Cardiac muscle cell (in vitro differentiated cells and primary cell): ENCODE measurements at places on chromosomes 13 and 19.
A peak's percentile ranks its signal among the peaks of the same experiment; 100 is the strongest.

DNA sequence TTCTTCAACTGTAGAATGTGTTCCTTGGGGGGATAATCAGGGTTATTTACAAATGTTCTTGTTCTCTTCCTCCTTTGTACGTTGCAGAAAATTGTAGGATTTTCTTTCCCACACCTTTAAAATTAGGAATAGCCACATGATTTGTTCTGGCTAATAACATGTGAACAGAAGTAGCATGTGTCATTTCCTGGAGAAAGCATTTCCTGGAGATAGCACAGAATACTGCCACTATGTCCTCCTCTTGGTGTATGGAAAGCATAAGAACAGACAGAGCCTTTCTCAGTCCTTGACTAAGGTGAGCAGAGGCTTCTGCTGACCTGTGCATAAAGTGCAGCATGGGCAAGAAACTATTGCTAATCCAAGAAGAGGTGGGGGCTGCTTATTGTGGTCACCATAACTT lies 101.8 kb downstream of the FAM216B start:
- no peaks in the 10 kb centered on the region for H3K27me3 ChIP-seq
- DNase-seq = peak; percentile 56
- no peaks in the 10 kb centered on the region for H3K36me3 ChIP-seq
- peaks cover 3% of the 10 kb centered on the region for H3K4me1 ChIP-seq
- H3K27ac ChIP-seq = no peak overlapping the region

DNA sequence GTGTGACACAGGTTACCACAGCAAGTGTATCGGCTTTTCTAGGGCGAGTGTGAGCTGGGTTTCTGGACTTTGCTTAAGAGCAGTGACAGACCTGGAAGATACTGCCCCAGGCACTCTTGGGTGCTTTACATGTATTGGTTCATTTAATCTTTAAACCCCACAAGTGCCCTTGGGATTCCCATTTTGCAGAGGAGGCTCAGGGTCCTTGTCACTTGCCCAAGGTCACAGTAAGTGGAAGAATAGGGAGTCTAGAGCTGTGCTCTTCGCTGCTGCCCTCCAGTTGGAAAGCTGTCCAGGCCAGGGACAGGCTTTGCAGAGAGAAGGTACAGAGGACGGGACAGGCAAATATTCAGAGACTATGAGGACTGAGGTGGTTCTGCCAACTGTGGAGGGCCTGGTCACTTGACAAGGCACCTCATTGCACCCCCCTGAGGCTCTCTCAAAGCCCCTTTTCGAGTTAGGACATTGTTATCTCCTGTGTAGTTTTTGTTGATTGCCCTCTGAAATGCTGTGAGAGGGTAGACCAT lies 42.4 kb downstream of the BBC3 start:
- no peak overlapping the region for H3K4me3 ChIP-seq
- no peaks in the 10 kb centered on the region for H3K27me3 ChIP-seq
- H3K36me3 ChIP-seq = no peaks in the 10 kb centered on the region
- peak overlapping the region; percentile 79 for H3K27ac ChIP-seq
- DNase-seq = no peak
- H3K4me1 ChIP-seq = peaks cover 38% of the 10 kb centered on the region

DNA sequence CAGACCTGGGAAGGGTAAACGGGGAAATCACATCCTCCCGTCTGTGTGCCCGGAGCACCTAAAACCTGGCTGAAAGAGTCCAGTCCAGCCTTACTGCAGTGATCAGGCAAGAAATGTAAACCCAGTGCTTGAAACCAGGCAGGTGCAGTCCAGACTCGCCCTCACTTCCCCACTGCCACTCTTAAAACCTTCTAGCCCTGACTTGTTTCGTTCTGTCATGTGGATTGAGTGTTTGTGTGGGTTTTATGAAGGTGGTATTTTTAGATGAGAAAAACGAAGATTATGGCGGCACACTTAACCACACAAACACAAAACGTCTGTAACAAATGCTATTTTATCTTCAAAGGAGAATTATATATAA lies 839 bp upstream of the CKAP2 start:
- H3K36me3 ChIP-seq = no peaks in the 10 kb centered on the region
- H3K27ac ChIP-seq = no peak overlapping the region
- H3K4me1 ChIP-seq = peaks cover 14% of the 10 kb centered on the region
- no peaks in the 10 kb centered on the region for H3K27me3 ChIP-seq

DNA sequence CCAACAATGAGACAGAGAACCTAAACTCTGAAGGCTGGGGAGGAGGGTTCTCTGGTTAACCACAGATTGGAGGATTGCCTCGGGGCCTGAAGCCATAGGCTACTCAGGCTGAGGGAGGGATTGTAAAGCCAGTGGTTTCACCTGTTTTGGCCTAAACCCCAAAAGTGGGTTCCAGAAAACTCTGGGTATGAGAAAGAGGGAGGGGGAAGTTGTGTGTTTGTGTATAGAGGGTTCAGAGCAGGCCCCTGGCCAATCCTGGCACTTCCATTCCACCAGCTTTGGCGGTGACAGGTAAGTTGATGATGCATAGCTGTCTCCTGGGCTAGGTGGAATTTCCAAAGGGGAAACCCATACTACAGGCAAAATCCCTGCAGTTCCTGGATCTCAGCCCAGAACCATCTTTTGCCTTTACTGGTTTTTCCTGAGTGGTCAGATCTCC lies 13.5 kb upstream of the CCDC97 start:
- H3K36me3 ChIP-seq = peaks cover 53% of the 10 kb centered on the region
- no peak for DNase-seq
- peaks cover 58% of the 10 kb centered on the region for H3K4me1 ChIP-seq
- no peaks in the 10 kb centered on the region for H3K27me3 ChIP-seq
- H3K27ac ChIP-seq = peak overlapping the region; percentile 93

DNA sequence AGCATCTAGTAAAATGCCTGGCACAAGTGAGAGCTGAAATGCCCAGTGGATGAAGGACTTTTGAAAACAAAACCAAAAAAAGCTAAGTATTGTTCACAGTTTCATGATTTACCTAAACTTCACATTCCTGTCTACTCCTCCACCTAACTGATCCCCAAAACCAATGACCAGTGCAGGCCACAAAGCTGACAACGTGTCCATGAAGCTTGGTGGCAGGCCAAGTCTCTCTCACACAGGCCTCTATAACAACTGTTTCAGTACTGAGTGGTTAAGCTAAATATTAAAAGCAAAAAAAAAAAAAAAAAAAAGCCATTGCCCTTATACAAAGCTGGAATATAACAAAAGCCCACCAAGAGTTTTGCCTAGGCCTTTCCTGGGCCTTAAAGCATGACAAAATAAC lies 36.4 kb downstream of the STK24 start:
- H3K4me1 ChIP-seq = peaks cover 50% of the 10 kb centered on the region
- H3K36me3 ChIP-seq = no peaks in the 10 kb centered on the region
- H3K27ac ChIP-seq = no peak overlapping the region
- no peak for DNase-seq
- no peaks in the 10 kb centered on the region for H3K27me3 ChIP-seq

DNA sequence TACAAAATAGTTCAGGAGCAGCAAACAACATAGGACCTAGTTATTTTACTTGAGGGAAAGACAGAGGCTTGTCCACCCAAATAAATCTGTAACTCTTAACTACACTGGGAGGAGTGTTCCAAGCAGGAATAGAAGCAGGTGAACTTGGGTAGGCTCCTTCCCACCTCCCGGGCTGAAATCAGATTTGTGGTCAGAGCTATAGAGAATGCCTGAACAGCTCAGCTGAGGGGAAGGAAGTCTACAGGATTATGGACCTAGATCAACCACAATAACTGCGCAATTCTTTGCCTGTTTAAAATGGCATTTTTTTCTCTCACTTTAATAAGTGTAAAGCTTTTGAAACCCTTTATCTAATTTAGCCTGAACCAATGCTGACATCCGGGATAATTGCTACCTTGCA lies 73.5 kb upstream of the IRS2 start:
- H3K36me3 ChIP-seq = no peaks in the 10 kb centered on the region
- H3K4me1 ChIP-seq = no peaks in the 10 kb centered on the region
- no peak for DNase-seq
- H3K27ac ChIP-seq = no peak overlapping the region
- H3K27me3 ChIP-seq = no peaks in the 10 kb centered on the region

DNA sequence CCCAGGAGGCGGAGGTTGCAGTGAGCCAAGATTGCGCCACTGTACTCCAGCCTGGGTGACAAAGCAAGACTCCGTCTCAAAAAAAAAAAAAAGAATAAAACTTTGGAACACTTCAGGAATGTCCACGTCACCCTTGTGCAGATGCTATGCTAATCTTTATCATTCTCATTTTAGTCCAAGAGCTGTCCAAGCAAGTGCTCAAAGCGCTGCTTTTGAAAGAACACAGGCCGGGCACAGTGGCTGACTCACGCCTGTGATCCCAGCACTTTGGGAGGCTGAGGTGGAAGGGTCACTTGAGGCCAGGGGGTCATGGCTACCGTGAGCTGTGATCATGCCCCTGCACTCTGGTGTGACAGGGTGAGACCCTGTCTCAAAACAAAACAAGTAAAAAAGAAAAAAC lies 11.1 kb upstream of the UQCR11 start:
- H3K27ac ChIP-seq = no peak overlapping the region
- H3K36me3 ChIP-seq = peaks cover 34% of the 10 kb centered on the region
- H3K4me1 ChIP-seq = no peaks in the 10 kb centered on the region
- peak; percentile 82 for DNase-seq
- H3K4me3 ChIP-seq = no peak overlapping the region

GRCh38 chr19:46009530-46010510 lies 13.0 kb downstream of the PGLYRP1 start:
- H3K36me3 ChIP-seq = no peaks in the 10 kb centered on the region
- no peak overlapping the region for H3K4me3 ChIP-seq
- no peaks in the 10 kb centered on the region for H3K4me1 ChIP-seq
- peak; percentile 71 for DNase-seq

DNA sequence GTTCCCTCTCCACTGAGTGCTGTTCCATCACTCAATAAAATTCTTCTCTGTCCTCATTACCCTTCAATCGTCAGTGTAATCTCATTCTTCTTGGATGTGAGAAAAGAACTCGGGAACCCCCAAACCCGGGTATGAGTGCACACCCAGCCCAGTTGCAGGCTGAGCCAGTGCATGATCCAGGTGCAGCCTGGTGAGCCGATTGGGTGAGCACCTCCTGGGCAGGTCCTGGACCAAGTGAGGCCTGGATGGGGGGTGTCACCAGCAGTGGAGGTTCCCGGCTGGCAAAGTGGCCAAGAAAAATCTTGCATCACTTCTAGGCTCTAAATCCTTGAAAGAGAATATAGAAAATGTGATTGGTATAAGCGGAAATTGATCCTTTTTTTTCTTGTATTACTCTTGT lies 878.8 kb upstream of the KLHL1 start:
- no peaks in the 10 kb centered on the region for H3K36me3 ChIP-seq
- H3K4me3 ChIP-seq = no peak overlapping the region
- no peaks in the 10 kb centered on the region for H3K4me1 ChIP-seq
- DNase-seq = no peak

GRCh38 chr13:102183509-102184182 lies 218.2 kb downstream of the FGF14 start:
- H3K27me3 ChIP-seq = no peaks in the 10 kb centered on the region
- H3K4me3 ChIP-seq = no peak overlapping the region
- no peaks in the 10 kb centered on the region for H3K36me3 ChIP-seq

DNA sequence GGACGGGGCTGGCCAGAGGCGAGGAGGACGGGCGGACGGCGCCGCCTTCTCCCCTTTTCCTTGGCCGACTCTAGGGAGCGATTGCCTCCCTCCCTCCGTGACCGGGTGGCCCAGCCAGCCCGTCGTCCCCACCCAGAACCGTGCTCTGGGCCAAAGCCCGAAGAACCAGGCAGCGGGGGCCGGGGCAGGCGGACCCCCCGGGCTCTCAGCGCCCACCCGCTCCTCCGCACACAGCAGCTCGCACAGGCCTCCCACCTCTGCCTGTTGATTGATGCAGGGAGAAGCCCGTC lies 9.3 kb upstream of the MARCHF2 start:
- H3K27me3 ChIP-seq = no peaks in the 10 kb centered on the region
- no peaks in the 10 kb centered on the region for H3K4me1 ChIP-seq
- no peak for DNase-seq
- H3K36me3 ChIP-seq = peaks cover 17% of the 10 kb centered on the region

GRCh38 chr13:68292601-68293000 lies 1062.5 kb upstream of the PCDH9 start:
- H3K4me1 ChIP-seq = no peaks in the 10 kb centered on the region
- no peak overlapping the region for H3K4me3 ChIP-seq
- DNase-seq = no peak
- no peak overlapping the region for H3K27ac ChIP-seq
- no peaks in the 10 kb centered on the region for H3K27me3 ChIP-seq

- no peak overlapping the region for H3K4me3 ChIP-seq
- DNase-seq = no peak
- no peak overlapping the region for H3K27ac ChIP-seq
These were observed 47.6 kb downstream of the N4BP2L2 start for GRCh38 chr13:32491028-32491427.

- no peaks in the 10 kb centered on the region for H3K27me3 ChIP-seq
- no peaks in the 10 kb centered on the region for H3K36me3 ChIP-seq
- H3K27ac ChIP-seq = peak overlapping the region; percentile 4
- H3K4me3 ChIP-seq = no peak overlapping the region
These were observed 68.2 kb downstream of the COL4A1 start for GRCh38 chr13:110238818-110239195.

GRCh38 chr13:28794396-28794795 lies 25.7 kb upstream of the MTUS2 start:
- H3K4me1 ChIP-seq = no peaks in the 10 kb centered on the region
- H3K4me3 ChIP-seq = no peak overlapping the region
- no peak for DNase-seq
- no peaks in the 10 kb centered on the region for H3K36me3 ChIP-seq
- H3K27ac ChIP-seq = no peak overlapping the region
- H3K27me3 ChIP-seq = no peaks in the 10 kb centered on the region

GRCh38 chr13:69720278-69720983 lies 387.2 kb upstream of the ATXN8OS start:
- H3K27me3 ChIP-seq = no peaks in the 10 kb centered on the region

DNA sequence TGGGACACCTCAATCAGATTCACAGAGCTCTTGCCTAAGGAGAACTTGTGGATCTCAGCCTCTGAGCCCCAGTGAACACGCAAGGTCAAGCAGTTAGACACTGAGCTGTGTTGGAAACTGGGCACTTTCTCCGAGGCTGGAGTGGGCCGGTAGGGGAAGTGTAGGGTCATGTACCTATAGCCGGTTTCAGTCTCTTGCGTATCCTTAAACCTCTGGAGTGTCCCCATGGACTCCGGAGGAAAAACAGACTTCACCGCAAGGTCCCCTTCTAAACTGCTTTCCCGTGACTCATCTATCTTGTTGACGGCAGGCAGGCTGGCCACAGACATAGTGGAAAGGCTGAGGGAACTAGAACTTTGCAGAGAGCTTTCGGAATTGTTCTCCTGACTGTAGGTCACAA lies 11.3 kb downstream of the IQCN start:
- no peak overlapping the region for H3K4me3 ChIP-seq
- H3K4me1 ChIP-seq = no peaks in the 10 kb centered on the region
- no peak for DNase-seq
- no peaks in the 10 kb centered on the region for H3K27me3 ChIP-seq
- H3K36me3 ChIP-seq = no peaks in the 10 kb centered on the region

DNA sequence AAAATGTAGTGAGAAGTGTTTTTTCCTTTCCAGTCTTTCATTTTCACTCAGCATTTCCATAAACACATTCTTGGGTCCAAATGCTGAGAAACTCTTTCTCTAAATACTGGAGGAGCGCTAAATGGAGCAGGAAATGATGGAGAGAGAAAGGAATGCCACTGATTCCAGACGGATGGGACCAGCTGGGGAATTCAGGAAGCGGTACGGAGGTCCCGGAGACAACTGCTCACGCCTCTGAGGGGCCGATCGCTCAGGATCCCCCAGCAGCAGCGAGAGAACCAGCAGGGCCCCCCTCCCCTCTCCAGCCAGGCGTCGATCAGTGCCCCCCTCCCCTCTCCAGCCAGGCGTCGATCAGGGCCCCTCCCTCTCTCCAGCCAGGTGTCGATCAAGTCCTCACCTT lies 13.2 kb downstream of the RASA3 start:
- no peak overlapping the region for H3K4me3 ChIP-seq
- peak overlapping the region; percentile 78 for H3K27ac ChIP-seq
- peak; percentile 44 for DNase-seq
- H3K36me3 ChIP-seq = no peaks in the 10 kb centered on the region
- H3K27me3 ChIP-seq = no peaks in the 10 kb centered on the region
